ENCODE measurements at places on chromosomes 11 and 22.

DNA sequence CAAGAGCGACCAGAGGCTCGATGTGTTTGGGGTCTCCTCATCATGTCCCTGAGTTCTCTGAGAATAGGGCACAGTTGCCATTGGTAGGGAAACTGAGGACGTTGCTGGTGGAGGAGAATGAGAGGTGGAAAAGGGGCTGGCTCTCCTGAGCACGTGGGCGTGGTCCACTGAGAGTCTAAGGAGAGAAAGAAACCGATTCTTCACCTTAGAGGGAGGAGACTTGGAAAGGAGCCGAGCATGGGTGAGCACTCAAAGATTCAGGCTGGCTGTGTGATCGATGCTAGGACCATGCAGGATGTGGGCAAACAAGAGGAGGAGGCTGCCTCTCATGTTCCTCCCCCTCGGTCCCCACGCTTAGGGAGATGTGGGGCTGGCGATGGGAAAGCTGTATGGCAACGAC lies 19.8 kb upstream of the TLCD5 start:
- DNase-seq, result no peak

GRCh38 chr11:35420371-35420770 lies 1.0 kb upstream of the SLC1A2 start:
- no peak for DNase-seq

- no peak for DNase-seq
These were observed 14.5 kb upstream of the CYTH4 start for GRCh38 chr22:37267661-37268413.

DNA sequence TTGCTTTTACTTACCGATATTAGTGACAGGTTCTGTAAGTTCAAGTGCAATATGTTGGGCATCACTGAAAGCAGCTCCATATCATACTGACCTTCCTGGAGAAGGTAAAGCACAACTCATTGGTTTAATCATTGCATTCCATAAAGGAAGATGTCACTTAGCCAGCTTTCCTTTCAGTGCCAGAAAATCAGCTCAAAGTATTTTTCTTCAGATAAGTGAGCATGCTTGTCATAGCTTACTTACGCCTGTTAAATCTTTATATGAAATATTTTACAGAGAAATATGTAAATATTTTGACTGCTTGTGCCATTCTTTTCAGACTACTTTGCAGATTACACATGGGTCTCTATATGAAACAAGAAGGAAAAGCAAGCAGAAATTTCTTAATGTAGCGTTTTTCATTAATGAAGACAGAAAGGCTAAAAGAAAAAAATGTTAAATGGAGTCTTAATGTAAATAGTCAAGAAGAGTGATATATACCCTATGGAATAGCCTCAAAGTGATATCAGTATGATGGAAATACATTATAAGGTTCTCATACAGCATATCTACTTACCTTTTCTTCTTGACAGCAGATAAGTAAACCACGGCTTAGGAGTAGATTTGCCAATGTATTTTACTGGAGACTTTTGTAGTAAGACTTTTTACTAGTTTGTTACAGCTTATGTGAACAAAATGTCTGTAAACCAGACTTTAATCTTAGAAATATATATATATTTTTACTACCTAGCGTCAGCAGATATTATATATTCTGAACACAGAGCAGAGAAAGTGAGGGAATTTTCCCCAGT lies 649.7 kb downstream of the METTL15 start:
- no peak for DNase-seq

GRCh38 chr11:128892866-128893565 lies 1.9 kb downstream of the KCNJ5 start:
- no peak for DNase-seq

DNA sequence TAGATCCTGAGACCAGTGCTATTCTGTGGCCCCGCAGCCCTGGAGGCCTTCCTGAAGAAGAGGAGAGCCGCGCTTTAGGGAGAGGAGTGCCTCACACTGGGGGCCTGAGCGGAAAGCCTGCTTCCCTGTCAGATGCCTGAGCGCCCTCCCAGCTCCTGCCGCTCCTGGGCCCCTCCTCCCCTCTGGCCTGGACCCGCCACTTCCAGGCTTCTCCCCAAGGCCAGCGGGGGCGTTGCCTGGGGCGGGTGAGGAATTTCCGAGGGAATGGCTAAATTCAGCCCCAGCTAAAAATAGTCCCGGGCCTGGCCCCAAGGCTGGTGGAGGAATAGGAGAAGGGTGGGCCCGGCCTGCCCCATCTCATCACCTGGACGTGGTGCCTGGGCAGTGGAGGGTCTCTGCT lies 15.4 kb downstream of the ARHGEF17 start:
- DNase-seq, result no peak

DNA sequence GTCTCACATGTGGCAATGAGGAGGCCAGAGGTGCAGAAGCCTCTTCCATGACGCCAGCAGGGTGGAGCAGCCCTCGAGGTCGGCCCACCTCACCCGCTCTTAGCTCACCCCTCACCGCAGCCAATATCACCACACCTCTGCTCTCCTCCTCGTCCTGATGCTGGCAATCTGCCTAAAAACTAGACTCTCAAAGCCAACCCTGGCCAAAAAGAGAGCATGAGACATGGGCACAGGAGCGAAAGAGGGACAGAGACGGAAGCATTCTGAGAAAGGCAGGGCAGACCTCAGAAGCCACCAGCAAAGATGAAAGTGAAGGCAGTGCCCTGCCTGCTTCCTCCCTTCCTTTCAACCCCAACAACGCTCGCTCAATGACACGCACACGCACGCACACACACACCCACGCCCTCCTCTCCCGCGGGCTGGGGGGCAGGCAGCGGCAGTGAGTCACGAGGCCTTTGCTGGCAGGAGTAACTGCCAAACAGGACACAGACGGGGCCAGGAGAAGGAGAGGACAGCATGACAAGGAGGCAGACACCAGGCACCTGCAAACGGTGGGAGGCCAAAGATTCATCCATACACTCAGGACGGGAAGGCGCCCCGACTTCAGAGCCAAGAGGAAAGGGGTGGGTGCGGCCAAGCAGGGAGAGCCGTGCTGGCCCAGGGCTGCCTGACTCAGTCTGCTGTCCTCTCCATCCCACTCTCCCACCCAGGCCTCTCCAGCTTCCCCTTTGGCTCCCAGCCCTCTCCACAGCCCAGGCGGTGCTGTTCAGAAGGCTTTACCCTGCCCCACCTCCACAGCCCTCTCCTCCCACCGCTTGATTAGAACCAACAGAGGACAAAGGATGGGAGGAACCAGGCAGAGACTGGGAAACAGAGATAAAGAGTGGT lies 11.4 kb downstream of the IGSF9B start:
- no peak for DNase-seq

DNA sequence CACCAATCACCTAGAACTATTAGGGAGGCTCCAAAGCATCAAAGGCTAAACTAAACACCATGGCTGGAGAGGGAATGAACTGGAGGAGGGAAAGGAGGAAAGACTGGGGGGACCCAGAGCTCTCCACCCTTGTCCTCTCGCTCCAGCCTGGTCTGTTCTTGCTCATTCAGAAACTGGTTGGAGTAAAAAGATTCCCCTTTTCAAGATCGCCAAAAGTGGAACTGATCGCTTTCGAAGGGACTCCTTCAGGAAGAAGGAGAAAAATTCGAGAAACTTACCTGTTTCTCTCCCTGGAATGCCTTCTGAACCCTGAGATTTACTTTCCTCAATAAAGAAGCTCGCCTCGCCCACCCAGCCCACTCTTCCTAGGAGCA lies 46.9 kb downstream of the OR4D9 start:
- no peak for DNase-seq

DNA sequence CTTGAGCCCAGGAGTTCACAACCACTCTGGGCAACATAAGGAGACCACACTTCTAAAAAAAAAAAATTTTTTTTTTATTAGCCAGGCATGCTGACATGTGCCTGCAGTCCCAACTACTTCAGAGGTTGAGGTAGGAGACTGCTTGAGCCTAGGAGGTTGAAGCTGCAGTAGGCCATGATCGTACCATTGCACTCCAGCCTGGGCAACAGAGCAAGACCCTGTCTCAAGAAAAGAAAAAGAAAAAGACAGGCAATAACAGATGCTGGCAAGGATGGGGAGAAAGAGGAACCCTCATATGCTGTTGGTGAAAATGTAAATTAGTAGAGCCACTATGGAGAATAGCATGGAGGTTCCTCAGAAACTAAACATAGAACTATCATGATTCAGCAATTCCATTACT lies 64.8 kb downstream of the PAK1 start:
- no peak for DNase-seq

- no peak for DNase-seq
These were observed 8.2 kb upstream of the FNBP4 start for GRCh38 chr11:47775240-47775869.

DNA sequence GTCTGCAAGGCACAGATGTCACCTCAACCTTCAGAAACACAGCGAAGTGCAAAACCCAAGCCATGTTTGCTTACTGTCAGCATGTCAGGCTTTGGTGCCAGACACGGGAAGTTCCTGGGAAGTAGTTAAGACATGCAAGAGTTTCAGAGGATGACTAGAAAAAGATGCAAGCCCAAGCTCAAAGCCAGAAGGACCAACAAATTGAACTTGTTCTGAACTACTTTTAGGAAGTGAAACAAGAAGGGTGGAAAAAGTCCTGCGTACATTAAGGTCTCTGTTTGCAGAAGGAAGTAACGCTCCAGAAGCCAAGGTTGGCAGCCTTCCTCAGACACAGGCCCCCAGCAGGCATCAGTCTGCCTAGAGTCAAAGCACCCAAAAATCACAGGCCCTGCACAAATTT lies 2.6 kb downstream of the AP1B1 start:
- DNase-seq, result no peak

DNA sequence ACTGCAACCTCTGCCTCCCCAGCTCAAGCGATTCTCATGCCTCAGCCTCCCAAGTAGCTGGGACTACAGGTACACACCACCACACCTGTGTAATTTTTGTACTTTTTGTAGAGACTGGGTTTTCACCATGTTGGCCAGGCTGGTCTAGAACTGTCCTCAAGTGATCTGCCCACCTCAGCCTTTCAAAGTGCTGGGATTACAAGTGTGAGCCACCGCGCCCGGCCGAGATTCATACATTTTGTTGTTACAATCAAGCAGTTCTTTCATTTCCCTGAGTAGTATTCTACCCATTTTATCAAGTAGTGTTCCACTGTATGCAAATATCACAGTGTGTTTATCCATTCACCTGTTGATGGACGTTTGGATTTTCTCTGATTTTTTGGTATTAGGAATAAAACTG lies 26.6 kb upstream of the SLC35C1 start:
- DNase-seq, result no peak

DNA sequence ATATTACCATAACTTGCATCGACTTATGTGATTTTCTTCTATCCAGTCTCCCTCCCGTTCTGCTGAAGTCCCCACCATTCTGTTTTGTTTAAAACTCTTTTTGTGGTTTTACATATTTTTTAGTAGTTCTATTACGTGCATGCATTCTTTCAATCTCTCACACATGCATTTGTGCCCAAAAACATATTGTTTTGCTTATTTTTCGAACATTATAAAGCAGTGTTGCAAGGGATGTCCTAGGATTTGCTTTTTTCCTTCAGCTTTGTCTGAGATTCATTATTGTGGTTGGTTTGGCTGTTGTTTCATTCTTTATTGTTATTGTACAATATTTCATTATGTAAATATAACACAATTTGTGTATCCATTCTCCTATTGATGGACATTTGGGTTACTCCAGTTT lies 235.7 kb downstream of the DYNC2H1 start:
- no peak for DNase-seq

DNA sequence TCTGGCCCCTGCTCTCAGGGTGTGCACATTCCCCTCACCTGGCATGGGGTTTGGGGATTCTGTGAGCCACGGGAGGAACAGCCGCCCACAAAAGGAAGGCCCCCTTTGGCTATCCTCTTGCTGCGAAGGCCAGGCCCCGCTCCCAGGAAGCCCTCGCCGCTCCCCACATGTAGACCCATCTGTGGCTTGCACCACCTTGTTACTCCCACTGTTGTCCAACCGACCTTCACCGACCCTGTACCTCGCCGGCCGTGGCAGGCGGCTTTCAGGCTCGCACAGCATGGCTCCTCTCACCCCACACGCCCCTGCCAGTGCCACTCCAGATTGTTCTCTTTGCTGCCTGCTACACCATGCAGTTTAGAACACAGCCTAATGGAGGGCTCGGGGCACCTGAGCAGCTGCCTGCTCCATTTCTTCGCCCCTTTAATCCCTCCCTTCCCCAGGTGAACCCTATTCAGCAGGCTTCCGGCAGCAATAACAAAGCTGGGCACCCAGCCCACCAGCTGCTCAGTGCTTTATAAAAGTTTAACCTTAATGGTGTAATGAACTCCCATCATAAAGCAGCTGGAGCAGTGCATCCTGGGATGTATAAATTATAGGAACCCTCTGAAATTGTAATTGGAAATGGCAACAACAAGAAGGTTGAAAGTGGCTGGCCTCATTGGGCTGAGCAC lies 10.7 kb downstream of the DAGLA start:
- DNase-seq, result no peak

DNA sequence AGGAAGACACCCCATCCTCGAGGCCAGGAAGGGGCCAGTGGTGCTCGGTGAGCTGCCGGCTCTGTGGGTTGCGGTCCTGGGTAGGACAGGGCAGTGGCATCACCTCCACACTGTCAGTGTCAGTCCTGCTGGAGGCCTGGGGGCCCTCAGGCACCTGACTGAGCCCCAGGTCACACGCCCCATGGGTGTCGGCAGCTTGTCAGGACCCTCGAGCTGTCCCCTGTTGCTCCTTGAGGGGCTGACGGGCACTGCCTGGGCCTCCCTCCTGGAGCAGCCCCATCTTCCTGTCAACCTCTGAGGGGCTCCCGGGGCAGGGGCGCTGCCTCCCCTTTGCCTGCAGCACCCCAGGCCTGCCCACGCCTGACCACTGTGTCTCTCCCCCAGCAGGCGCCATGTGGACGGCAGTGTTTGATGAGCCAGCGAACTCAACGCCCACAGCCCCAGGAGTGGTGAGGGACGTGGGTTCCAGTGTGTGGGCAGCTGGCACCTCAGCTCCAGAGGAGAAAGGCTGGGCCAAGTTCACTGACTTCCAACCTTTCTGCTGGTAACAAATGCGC lies 35.4 kb downstream of the SBF1 start:
- DNase-seq, result no peak

DNA sequence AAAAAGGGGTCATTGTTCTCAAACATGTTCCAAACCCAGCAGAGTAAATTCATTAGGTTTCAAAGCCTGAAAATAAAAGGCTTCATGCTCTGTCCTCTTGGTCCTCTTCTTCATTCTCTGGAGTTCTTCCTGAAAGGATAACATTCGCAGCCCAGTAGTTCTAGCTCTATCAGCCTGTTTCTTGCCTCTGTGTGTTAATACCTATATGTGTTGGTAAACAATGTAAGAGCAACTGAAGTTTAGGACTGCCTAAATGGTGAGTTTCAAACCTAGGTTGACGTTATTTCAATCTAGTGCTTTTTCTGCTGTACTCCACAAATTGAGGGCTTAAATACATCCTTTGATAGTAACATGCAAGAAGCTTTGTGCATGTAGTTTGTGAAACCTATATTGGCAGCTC lies 9.4 kb downstream of the AASDHPPT start:
- DNase-seq, result no peak

Data from activated B cell treated with CpG ODN at 0.5 μM for 24 hours (primary cell).